ENCODE measurements at places on chromosomes 7 and 10. TPM values are rescaled to one million over a fixed set of nuclear protein-coding genes. Genes with fewer than 3 reads are reported as not detected.
A peak's percentile ranks its signal among the peaks of the same experiment; 100 is the strongest.

Gene H2BK1
- not detected for total RNA-seq

Gene AGAP9
- 1.3 TPM for total RNA-seq

Gene PTF1A
- 114 TPM for total RNA-seq

Gene LIPJ
- not detected for total RNA-seq

Gene OLAH
- total RNA-seq, result 2.2 TPM

Gene ITPRID1
- not detected for total RNA-seq

Gene CYP2E1
- total RNA-seq, result 1.5 TPM

Gene VAX1
- total RNA-seq, result not detected

Gene MSMB
- total RNA-seq, result not detected

GRCh38 chr7:71538210-71538609 lies 406.3 kb downstream of the GALNT17 start:
- no peak for DNase-seq

GRCh38 chr7:91420606-91421005 lies 156.4 kb downstream of the FZD1 start:
- no peak for DNase-seq

- no peak for DNase-seq
These were observed 172.5 kb downstream of the ARHGAP21 start for GRCh38 chr10:24551161-24551560.

DNA sequence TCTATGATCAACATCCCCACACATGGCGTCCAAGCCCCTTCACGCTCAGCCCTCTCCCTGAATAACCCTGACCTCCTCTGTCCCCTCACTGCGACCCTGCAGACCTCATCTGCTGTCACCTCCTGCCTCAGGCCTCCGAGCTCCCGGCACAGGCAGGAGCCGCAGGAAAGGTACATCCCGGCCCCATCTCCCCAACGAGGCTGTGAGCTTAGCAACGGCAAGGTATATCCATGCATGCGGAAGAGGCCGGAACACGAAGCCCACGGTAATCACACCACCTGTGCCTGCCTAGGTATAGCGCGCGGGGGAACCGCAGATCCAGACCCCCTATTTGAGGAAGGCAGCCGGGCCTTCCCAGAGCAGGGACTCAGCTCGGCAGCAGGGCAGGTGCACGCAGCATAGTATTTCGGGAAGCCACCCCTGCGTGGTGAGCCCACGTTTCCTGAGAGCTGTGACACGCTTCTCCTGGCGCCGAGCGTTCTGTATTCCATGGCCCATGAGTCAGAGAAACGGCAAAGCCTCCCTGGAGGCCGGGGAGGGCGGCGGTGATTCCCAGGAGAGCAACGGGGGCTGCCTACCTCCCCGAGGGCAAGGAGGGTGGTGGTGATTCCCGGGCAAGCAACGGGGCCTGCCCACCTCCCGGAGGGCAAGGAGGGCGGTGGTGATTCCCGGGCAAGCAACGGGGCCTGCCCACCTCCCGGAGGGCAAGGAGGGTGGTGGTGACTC lies 50.1 kb upstream of the DNAAF5 start:
- DNase-seq, result no peak

GRCh38 chr10:17821893-17822292 lies 12.7 kb downstream of the MRC1 start:
- DNase-seq, result no peak

- no peak for DNase-seq
These were observed 49.3 kb downstream of the ABCB4 start for GRCh38 chr7:87426160-87426559.

- DNase-seq, result no peak
These were observed 42.4 kb upstream of the AGBL3 start for GRCh38 chr7:134943785-134944400.

- peak; percentile 91 for DNase-seq
These were observed 231.3 kb downstream of the LRMDA start for GRCh38 chr10:75662715-75663114.

GRCh38 chr10:45313264-45313873 lies 2.0 kb downstream of the OR13A1 start:
- DNase-seq, result no peak

DNA sequence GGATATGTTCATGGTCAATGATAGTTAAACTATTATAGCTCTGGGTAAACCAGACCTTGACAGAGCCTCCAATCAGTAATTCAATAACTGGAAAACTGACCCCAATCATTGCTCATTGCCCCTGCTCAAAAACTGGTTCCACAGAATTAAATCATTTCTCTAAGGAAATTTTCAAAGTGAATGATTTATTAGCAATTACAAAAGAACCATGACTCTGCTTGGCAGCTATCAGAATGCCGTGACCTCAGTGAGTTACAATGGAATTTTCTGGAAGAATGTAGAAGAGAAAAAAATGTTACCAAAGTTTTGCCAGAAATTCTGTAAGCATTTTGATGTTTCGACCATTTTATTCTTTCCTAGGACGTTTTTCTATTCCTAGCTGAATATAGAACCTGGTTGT lies 106.8 kb upstream of the APBB1IP start:
- DNase-seq, result no peak

- DNase-seq, result no peak
These were observed 21.6 kb upstream of the LHFPL3 start for GRCh38 chr7:104306793-104307192.

DNA sequence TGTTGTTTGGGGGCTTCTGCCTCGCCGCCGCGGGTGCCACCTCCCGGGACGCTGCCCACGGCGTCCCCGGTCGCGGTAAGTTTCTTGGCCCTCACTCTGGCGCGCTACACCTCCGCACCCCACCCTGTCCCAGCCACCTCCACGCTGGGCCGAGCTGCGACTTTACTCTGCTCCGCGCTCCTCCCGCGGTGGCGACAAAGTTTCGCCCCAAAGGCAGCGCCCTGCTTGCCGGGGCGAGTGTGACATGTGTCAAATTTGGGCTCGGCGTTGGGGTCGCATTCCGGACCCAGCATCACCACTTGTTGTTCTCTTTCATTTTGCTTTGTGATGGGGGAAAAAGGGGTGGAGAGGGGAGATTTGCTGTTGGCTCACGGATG lies 167.7 kb upstream of the PPP1R3A start:
- peak; percentile 16 for DNase-seq

GRCh38 chr7:100509231-100509630 lies 25.5 kb downstream of the NYAP1 start:
- DNase-seq, result peak; percentile 61

- no peak for DNase-seq
These were observed 64.8 kb downstream of the ABLIM1 start for GRCh38 chr10:114593240-114593792.

GRCh38 chr10:1774796-1775195 lies 37.5 kb upstream of the ADARB2 start:
- no peak for DNase-seq

- no peak for DNase-seq
These were observed 51.5 kb downstream of the PIP4K2A start for GRCh38 chr10:22662733-22663330.

Measured in uterus (tissue), 4 donors.